ENCODE measurements at places on chromosomes 1 and 21. TPM values are rescaled to one million over a fixed set of nuclear protein-coding genes. Genes with fewer than 3 reads are reported as not detected.

Gene CNR2
- not detected for total RNA-seq

Gene GIPC2
- total RNA-seq, result 41.4 TPM

Gene PLA2G2F
- not detected for total RNA-seq

Gene SNRNP40
- total RNA-seq, result 133 TPM

Gene C1orf21
- total RNA-seq, result 25.3 TPM

Gene DCDC2B
- not detected for total RNA-seq

Gene EEIG2
- total RNA-seq, result 2.7 TPM

Gene DSCAM
- total RNA-seq, result under 0.01 TPM

Gene IL6R
- 15.9 TPM for total RNA-seq

Gene LMX1A
- total RNA-seq, result not detected

Gene FGR
- 0.22 TPM for total RNA-seq

Gene CHD5
- total RNA-seq, result under 0.01 TPM

Gene AGL
- 7.7 TPM for total RNA-seq

Gene SPRR1A
- total RNA-seq, result not detected

Gene PRR9
- not detected for total RNA-seq

Gene CD2
- total RNA-seq, result not detected

Gene CFAP107
- not detected for total RNA-seq

Gene CCSAP
- total RNA-seq, result 3.8 TPM

Gene RHBDL2
- total RNA-seq, result not detected

Gene C1orf87
- not detected for total RNA-seq

Gene TRPM2
- total RNA-seq, result 0.43 TPM

Gene KRTAP10-11
- total RNA-seq, result not detected

Gene ETNK2
- 9.6 TPM for total RNA-seq

Gene NUDT17
- total RNA-seq, result 2.6 TPM

Gene RGS13
- total RNA-seq, result not detected

Gene C1QC
- not detected for total RNA-seq

Gene FCRL1
- total RNA-seq, result not detected
